ENCODE measurements at places on chromosomes 16 and 17.
A peak's percentile ranks its signal among the peaks of the same experiment; 100 is the strongest.

- no peak for DNase-seq
Measured at GRCh38 chr17:80843741-80844156, 147.9 kb upstream of the CHMP6 start.

GRCh38 chr16:67936124-67936879, at the start of gene PSMB10:
PSMB10 (minus strand) TSS chr16:67936850; CDS start chr16:67936749, 101 bp downstream.
- peak; percentile 48 for DNase-seq

- DNase-seq: no peak
Measured at GRCh38 chr17:6901086-6901485, 69.6 kb upstream of the TEKT1 start.

- DNase-seq: peak; percentile 77
Measured at GRCh38 chr17:50479522-50480141, 972 bp downstream of the RSAD1 start.

DNA sequence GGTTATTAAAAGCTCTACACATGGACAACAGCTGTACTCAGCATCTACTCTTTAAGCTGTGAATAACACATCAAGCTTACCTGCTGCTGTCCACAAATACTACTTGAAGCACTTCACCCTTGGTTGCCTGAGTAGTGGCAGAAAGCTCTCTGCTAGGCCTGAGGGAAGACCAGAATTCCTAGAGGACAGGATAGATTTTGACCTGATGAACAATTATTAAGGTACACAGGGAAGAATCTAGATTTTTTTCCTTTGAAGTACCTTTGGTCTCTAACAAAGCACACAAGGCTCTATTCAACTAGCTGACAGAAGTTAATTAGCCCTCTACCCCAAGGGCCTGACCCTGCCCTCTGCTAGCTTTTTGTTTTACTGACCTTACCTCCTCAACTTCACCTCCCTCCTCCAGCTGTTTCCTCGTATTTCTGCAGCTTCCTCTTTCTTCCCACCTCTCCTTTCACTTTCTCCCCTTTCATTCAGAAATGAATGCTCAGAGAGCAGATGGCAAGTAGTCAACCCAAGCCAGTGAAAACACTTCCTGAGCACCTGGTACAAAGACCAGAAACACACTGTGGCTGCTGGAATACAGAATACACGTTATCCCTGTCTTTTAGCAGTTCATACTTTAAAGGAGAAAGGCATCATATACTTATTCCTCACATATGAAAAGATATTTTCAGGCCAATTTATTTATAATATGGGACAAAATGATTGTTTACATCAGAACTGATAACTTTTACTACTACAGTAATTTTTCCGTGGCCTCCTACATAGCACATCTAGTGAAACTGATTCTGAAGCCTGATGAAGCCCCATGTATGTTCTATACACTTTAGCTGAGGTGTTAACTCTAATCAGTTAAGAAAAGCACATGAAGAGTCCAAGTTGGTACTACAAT, 5.7 kb upstream of the VEZF1 start:
- DNase-seq: peak; percentile 34

DNA sequence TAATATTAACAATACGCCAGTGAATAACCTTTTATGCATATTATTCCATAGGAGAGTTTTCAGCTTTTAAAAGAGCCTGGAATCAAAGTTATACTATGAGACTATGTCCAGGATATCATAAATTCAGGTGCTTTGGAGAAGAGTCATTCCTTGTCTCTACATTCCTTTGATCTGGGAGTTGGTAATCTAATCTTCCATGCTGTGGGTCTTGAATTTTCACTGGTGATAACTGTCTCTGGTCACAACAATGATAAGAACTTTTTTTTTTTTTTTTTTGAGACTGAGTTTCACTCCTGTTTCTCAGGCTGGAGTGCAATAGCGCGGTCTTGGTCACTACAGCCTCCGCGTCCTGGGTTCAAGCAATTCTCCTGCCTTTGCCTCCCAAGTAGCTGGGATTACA, 50.8 kb downstream of the CHD9 start:
- no peak for DNase-seq

DNA sequence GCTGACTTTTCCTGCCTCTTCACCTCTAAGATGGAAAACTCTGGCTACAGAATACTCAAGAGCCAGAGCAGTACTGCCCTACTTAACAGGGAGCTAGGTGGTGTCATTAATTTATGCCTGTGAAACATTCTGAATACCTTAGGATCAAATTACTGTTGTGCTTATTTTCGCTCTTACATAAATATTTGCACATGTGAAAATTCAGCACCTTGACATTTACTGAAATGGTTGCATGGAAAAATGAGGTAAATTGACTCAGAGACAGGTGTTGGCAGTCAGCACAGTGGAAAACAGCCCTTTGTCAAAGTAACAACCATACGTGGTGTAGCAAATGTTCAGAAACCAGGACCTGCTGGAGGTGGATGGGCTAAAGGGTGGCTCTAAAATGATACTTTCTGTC, 193.6 kb downstream of the CDH8 start:
- no peak for DNase-seq

GRCh38 chr17:17347956-17348871, 45.0 kb downstream of the NT5M start:
- no peak for DNase-seq

- DNase-seq: no peak
Measured at GRCh38 chr16:12703935-12704334, 99.8 kb downstream of the CPPED1 start.

DNA sequence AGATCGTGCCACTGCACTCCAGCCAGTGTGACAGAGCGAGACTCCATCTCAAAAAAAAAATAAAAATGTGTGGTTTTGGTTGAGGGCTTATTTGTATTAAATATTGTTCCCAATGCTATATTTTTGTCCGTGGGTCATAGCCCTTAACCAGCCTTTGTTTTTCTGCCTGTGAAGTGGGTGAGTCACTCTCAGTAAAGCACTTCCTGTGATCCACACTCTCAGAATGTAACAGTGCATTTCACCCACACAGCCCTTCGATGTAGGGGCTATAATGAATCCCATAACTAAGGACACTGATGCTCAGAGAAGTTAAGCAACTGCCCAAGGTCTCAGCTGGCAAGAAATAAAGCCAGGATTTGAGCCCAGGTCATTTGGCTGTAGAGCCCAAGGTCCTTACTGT, 34.7 kb upstream of the POLR3E start:
- no peak for DNase-seq

Measured in GM10248 (cell line).